Hematopoietic multipotent progenitor cell treated with erythropoietin and hydrocortisone succinate and interleukin-3 and kit ligand, for 15 days (in vitro differentiated cells): ENCODE measurements at places on chromosomes 3 and 15.

DNA sequence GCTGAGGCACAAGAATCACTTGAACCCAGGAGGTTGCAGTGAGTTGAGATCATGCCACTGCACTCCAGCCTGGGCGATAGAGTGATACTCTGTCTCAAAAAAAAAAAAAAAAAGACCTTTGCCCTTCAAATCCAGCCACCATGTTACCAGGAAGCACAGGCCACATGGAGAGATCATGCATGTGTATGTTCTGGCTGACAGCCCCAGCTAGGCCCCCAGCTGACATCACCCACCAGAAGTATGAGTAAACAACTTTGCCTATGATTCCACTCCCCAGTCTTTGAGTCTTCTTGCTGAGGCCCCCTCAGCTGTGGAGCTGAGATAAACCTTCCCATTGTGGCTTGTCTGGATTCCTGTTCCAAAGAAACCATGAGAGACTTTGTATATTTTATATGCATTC, 3.3 kb upstream of the ARIH2 start:
- no peak for DNase-seq

DNA sequence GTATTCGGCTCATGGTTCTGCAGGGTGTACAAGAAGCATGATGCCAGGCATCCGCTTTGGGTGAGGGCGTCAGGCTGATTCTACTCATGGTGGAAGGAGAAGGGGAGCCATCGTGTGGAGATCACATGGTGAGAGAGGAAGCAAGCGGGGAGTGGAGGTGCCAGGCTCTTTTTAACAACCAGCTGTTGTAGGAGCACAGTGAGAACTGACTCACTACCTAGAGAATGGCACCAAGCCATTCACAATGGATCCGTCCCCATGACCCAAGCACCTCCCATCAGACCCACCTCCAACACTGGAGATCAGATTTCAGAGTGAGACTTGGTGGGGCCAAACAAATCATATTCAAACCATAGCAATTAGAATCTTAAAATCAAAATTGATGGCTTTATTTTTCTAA, 259.8 kb upstream of the CTDSPL start:
- DNase-seq: no peak

DNA sequence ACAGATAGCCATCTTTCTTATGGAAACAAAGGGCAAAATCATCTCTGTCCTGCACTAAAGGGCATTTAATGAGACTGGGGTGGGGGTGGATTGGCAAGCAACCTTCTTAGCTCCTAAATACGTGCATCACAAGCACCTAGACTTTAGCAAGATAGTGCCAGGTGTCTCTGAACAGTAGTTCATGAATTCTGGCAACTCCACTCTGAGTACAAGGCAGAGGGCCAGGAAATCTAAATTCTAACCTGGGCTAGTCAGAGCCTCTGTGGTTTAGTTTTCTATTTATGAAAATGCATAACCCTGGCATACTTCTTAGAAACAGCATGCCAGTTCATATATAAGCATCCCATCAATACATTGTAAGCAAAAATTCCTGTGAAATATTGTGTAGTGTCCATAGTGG, 788.5 kb downstream of the MCTP2 start:
- DNase-seq: no peak

DNA sequence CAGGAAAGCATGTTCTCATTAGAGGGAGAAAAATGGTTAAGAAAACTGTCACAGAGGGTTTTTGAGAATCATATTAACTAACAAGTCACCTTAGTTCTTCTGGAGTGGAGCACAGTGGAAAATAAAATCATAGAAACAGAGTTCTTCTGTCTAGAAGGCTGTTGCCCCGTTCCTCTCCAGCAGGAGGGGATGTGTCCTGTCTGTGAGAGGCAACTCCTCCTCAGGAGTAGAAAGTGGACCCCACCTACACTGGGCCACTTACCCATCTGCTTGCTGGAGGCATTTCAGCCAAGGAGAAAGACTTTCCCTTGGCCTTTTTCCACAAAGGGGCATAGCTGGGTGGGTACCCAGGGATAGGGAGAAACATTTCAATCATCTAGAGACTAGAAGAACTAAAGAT, 106.6 kb downstream of the SSR3 start:
- DNase-seq: no peak

DNA sequence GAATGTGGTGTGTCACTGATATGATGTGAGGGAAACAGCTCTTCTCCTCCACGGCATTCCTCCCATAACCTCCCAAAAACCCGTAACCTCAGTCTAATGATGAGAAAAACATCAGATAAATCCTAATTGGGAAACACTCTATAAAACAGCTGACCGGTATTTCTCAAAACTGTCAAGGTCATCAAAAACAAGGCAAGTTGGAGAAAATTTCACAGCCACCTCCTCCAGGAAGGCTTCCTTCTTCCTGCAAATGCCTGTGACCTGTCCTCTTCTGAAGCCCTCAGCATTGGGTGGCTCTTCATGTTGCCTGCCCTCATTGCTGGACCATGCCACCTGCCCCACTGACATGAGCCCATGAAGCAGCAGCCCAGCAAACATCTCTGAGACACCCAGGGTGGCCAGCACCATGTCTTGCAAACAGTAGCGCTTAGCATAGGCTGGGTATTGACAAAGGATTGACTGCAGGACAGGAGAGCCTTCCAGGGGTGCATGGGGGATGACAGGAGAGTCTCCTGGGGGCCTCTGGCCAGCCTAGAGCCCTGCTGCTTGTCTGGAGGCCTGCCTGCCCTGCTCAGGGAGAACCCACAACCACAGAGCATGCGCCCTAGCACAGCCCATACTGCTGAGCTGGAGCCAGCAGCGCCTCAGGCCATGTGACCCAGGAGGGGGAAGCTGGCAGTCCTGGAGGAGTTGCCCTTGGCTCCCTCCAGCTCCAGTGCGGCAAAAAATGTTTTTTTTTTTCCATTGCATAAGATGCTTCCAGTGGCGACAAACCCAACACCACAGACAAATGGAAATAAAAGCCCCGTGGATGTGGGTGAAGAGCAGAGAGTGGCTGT, 49.7 kb downstream of the XXYLT1 start:
- DNase-seq: no peak
